Naive thymus-derived CD4-positive, alpha-beta T cell (primary cell): ENCODE measurements at places on chromosomes 12 and 14.

DNA sequence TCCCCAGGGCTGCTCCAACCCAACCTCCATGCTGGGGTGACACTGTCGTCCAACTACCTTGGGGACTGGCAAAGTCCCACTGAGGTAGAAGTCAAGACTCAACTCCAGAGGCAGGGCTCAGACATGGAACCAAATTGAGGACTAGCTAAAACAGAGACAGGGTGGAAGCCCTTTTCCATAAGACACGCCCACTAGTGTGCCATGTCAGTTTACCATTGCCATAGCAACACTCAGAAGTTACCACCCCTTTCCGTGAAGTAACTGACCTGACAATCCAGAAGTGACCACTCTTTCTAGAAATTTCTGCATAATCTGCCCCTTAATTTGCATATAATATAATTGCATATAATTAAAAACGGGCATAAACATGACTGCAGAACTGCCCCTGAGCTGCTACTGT, 409.6 kb downstream of the MED13L start:
- DNase-seq = no peak

DNA sequence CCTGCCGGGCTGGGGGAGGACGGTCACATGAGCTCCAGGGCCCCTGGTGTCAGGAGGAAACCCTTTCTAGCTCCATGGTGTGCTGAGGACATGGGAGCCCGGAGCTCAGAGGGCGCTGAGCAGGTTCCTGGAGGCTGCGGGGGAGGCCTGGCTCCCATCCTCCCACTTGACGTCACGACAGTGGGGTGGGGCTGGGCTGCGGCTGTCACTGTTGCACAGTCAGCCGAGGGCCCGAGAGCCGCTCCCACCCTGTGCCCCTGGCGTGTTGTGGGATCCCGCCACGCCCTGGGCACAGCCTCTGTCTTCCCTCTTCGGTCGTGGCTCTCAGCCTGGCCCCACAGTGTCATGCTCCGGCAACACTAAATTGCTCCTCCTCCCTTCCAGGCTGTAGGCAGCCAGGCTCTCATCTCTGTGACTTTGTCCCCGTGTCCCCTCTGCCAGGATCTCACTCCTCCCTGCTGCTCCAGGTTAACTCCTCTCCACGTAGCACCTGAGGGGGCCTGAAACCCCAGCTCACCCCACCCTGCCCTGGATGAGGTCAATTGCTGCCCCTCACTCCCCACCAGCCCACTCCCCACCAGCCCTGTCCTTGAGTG, 33.0 kb downstream of the BEGAIN start:
- DNase-seq = no peak

DNA sequence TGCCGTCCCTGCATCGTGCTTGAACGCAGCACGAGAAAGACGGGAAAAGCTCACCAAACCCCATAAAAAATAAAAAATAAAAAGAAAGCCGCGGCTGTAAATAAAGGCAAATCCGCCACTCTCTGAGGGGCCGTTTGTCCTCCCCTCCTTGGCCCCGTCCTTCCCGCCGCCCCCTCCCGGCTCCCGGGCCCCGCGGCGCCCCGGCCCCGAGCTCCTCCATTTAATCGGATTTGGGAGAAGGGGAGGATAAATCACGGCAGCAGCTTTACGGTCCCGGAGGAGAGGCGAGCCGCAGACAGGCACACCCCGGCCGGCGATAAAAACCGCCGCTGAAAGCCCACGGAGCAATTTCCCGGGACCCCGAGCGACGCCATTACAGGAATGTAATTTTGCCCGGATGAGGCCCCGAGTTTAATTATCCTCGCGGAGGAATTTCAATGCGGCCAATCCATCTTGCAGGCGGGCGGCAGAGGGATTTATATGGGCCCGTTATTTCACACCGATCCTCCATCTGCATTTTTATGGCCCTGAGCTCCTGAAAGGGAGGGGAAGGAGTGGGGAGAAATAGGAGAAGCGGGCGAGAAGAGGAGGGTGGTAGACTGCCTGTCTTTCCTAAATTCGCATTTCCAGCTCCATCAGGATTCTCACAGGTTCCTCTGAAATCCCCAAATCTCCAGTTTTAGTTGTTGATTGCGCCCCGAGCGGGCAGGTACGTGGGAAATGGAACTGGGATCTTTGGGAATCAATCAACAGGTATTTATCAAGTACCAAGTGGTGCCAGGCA, 1.3 kb upstream of the ATP5MC2 start:
- DNase-seq = no peak

DNA sequence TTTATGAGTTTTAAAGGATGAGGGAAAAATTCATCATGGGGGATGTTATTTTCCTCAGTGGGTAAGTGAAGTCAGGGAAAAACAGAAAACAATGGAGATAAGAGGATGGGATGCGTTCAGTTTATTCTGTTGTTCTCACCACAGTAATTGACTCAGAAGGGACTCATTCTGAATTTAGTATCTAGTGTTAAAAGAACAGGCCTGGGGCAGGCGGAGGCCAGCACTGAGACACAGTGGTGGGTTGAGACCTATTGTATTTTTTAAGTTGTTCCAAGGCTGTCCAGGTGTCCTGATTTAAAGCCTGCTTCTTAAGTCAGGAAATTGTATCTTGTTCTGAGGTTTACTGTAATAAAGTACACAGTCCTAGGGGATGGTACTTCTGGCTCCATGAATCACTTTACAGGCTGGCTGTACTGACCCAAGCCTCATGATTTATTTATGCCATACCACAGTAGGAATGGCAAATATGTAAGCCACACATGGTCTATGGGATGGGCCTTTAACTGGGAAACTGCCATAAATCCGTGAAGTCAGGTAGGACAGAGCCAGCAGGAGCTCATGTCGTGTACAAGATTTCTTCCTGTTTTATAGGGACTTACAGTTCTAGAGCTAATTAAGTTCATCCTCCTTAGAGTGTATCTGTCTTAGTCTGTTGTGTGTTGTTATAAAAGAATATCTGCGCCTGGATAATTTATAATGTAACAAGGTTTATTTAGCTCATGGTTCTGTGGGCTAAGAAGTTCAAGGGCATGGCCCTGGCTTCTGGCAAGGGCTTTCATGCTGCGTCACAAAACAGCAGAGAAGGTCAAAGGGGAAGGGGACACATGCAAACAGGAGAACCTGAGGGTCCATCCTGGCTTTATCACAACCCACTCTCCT, 244.1 kb downstream of the FBXL14 start:
- DNase-seq = no peak

DNA sequence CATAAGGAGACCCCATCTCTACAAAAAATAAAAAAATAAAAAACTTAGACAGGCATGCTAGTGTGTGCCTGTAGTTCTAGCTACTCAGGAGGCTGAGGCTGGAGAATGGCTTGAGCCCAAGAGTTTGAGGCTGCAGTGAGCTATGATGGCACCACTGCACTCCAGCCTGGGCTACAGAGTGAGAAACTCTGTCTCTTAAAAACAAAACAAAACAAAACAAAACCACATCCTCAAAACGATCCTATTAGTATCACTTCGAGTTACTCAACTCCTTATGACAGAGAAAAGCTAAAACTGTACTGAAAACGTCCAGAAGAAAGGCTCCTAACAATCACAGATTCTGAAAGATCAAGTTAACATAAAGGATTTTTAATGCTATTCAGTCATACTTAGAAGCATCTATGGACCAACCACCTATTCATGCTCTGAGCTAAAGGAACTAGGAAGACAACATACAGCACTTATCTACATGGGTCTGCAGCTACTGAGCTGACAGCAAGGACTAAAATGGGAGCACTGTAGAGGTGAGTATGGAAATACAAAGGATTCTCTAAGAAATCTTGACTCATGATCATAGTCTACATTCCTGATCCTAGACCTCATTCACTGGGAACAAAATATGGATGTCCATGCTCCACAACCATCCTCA, 75.3 kb upstream of the DUSP6 start:
- no peak for DNase-seq

DNA sequence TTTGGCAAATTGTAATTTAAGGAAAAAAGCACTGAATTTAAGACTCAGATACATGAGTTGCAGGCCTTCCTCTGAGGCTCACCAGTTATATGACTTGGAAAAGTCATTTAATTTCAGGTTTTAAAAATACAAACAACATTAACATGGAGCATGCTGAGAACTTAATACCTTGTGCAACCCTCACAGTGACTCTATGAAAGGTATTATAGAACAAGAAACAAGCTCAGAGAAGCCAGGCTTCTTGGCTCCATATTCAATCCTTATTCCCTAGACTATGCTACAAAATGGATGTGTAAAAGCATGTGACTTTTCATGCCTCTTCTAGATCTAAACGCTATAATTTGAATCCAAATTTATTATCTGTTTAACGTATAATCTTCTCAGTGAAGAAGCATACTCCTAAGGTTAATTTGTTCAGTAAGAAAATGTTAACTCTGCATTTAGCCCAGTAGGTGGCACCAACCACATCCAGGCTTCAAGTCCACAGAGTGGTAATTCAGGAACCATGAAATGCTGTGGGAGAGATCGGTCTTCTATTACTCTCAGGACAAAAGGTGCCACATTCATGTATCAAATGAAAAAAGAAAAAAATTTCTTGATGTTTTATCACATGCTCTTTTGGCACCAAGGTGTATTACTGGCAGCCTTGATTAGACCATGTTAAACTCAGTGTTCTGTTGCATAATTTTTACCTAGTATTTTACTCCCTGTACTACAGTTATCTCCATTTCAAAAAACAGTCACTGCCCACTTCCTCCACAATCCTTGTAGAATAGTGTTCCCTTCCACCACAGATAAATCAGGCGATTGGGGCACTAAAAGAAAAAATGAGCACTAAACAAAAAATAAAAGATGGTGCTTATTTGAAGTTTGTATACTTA, 9.3 kb downstream of the CCDC196 start:
- DNase-seq = peak; percentile 11

DNA sequence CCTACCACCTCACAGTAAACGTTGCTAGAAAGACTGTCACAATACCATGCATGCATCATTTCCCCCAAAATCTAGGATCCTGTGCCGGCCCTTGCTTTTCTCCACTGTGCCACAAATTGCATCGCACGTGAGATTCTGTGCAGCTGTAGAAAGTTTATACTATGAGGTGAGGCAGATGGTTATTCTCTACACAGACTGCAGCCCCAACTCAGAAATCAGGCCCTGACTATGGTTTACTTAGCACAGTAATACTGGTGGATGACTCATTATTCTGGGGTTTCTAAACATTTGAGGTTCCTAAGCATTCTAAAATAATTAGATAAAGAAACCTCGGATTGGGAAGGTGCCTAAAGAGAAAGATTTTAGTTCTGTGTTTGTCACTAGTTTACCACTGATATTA, 163.8 kb upstream of the CCDC198 start:
- DNase-seq = no peak

GRCh38 chr12:44584625-44585024, 291.5 kb downstream of the NELL2 start:
- no peak for DNase-seq

DNA sequence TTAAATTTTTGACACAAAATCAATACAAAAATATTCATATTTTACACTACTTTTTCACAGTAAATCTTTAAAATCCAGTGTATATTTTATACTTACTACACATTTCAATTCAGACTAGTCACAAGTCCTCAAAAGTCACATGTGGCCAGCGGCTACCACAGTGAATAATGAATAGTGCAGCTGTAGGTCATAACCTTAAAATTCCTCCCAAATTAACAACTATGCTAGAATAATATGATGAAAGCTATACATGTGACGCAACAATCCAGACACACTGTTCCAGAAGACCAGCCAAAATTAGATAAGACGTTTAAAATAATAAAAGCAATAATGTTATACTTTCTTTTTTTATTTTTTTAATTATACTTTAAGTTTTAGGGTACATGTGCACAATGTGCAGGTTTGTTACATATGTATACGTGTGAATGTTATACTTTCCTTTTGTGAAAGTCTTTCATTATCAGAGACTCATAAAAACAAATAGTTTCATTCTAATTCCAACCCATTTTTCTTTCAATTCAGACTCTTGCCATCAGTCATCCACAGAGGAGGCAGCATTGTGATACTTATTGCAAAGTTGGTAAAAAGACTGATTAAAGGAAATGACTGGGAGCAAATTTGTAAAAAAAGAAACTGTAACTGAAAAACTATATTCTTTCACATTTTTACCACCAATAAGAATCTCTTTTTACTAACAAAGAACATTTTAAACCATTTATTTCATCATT, 67.0 kb downstream of the C2CD5 start:
- DNase-seq = no peak

- no peak for DNase-seq
Observed at GRCh38 chr12:62003701-62004100, 256.5 kb upstream of the USP15 start.

- no peak for DNase-seq
Observed at GRCh38 chr14:102086709-102086971, 204 bp downstream of the HSP90AA1 start.
